HFFc6 (cell line): ENCODE measurements at places on chromosomes 5 and 9.
A peak's percentile ranks its signal among the peaks of the same experiment; 100 is the strongest.

- DNase-seq, result peak; percentile 1
These were observed 1995.6 kb upstream of the CDH6 start for GRCh38 chr5:29197631-29198454.

DNA sequence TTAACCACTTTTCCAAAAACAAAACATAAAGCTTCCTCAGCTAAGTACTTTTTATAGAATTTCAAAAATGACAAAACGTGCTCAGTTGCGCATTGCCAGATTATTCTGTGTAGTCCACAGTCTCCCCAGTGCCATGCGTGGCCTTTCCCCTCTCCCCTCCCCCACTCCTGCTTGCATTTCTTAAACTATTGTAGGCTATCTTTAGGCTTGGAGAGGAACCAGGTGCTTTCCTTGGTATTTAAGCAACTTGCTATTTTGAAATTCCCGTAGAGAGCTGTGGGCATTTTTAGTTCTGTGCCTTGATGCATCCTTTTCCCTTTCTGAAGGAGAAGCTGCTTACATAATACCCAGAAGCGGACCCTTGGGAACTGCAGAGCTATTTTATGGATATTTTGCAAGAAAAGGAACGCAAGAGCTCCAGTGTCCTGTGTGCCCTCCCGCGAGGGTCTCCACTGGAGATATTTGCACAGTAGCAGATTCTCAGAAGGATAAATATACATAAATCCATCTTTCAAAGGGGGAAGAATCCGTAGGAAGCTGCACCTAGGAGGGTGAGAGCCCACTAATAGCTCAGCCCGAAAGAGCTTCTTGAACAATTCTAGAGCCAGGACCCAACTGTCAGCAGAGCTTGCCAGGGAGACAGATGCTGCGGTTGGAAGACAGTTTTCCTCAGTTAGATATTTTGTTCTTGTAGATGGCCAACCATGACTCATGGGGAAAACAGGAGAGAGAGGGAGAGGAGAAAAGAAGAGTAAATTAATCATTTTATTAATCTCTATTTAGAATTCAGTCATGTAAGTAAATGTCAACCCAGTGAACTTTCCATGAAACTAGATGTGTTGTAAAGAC lies 1298.3 kb upstream of the WWC1 start:
- DNase-seq, result no peak

GRCh38 chr5:69454460-69455249 lies 37.9 kb upstream of the OCLN start:
- no peak for DNase-seq

GRCh38 chr9:123426406-123426805 lies 70.4 kb downstream of the CRB2 start:
- DNase-seq, result no peak

DNA sequence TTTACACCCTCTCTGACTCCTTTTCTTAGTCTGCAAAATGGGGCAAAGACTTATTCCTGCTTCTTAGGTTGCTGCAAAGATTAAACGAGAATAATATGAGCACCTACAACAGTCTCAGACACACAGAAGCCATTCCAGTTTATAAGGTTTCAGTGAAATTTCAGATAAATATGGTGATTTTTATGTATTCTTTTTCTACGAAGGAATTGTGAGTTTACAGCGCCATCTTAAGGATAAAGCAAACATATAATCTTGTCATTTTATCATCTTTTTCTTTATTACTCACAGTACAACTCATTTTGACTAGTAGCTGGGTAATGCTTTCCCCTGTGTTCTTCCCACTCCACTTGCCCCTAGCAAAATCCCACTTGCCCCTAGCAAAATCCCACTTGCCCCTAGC lies 29.2 kb upstream of the SMC5 start:
- peak; percentile 55 for DNase-seq

DNA sequence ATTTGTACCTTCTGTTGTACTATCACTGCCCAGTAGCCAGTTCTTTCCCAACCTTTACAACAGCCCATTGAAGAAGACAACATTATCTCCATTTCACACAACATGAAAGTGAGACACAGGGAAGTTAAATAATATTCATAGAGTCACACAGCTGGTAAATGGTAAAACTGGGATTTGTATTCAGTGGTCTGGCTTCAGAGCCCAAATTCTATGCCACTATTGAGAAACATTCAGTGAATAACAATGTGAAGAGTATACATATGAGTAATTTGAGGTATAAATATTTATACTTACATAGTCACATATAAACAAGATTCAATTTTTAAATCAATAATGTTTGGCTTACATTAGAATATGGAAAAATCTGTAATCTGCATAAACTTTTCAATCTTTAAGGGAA lies 13.8 kb downstream of the SMIM15 start:
- DNase-seq, result no peak

GRCh38 chr9:26597542-26598149 lies 295.0 kb downstream of the CAAP1 start:
- no peak for DNase-seq

DNA sequence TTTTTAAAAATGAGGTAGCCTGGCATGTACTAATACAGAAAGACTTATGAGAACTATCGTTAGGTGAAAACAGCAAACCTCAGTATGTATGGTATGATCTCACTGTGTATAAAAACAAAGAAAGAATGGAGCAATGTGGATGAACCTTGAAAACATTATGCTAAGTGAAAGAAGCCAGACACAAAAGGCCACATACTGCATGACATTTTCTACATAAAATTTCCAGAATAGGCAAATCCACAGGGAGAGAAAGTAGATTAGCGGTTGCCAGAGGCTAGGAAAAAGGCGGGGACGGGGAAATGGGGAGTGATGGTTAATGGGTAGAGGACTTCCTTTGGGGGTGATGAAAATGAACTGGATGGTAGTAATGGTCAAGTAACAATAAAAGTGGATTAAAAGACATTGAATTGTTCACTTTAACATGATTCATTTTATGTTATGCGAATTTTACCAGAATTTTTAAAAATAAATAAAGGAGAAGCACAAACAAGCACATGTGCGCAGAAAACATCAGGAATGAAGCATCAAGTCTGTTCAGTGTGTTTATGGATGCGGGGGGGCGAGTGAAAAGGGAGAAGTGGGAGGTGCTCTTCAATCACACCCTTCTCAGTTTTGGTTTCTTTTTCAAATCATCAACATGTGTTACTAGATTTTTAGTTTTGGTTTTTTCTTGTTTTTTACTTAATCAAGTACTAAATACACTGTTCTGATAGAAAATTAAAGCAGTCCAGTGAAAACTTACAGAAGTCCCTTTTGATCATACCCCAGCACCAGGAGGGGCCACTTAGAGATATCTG lies 16.3 kb downstream of the ROR2 start:
- no peak for DNase-seq

DNA sequence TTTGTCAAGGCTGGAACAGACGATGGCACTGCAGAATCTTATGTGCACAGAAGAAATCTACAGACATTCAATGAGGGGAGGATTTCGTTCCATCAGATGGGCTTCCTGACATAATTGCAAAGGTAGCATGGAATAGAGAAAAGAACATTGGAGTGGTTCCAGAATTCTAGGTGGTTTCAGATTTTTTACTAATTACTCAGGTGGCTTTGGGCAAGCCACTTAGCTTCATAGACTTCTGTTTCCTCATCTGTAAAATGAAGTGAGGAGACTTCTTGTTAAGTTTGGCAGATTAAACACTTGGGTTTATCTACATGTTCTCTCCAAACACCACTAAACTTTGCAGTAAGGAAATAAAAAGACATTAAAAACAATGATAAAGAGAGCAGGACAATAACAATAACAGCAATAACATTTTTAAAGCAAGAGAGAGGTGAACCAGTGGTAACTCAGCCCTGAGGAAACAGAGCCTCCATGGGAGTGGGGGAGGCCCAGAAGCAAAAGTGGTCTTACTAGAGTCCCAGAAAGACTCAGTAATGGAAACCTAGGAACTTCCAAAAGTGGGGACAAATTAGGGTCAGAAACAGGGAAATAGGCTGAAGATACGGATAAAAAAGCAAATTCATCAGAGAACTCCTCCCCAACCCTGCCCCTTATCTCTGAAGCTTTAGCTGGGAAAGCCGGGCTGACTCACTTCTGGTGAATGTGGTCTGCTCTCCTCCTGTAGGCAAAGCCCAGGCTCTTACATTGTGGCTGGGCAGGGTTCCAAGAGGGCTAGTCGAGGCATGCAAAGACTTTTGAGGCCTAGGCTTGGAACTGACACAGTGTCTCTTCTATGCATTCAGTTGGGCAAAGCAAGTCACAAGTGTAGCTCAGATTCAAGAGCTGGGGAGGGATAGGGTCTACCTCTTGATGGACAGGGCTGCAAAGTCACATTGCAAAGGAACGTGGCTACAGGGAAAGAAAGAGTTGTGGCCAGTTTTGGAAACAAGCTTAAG lies 11.8 kb upstream of the ACTBL2 start:
- DNase-seq, result peak; percentile 95

DNA sequence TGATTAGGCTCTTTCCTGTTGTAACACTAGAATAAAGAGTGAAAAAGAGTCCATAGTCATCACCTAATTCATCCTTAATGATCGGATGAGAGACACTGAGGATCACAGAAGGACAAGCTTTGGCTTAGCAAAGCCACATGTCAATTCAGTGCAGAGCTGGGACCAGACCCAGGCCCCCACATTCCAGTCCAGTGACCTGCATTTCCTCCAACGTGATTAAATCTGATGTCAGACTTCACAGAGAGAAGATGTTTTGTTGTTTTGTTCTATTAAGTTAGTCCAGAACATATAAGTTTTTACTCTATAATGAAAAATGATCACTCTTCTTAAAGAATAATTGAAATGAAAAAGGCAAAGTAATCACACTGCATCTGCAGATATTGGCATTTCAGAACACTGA lies 377.9 kb upstream of the PAPPA start:
- DNase-seq, result no peak

DNA sequence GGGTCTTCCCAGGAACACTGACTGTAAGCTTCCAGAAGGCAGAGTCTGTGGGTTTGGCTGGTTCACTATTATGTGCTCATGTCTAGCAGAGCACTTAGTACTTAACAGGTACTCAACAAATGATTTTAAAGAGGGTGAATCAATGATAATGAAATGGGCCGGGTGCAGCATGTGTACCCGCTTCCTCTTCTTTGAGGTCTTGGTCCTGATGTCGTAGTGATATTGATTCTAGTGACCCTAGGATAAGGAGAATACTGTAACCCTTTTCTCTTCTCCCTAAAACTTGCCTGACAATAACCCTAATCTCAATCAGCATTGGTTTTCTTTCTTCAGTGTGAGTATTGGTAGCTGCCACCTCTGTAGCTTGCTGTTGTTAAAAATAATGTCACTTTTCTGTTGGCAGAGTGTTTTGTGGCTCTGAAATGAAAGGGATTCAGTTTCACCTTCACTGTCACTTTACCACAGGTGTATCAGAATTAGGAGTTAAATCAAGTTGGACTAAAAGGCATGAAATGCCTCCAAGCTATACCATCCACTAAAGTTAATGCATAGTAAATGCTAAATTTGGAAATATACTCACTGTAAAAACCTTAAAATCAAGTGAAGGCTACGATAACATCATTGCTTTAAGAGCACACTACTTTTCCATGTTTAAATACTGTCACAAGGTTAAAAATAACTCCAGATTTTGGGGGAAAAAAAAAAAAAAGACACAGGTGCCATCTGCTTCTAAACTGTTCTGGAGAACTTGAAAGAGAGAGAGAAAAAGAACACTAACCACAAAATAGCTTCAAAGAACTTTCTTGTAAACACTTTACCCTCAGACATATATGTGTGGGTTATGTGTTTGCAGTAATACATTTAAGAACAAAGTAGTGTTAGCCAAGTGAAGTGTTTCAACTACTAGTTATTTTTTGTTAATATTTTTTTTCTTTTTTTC lies 6.0 kb downstream of the CAMK4 start:
- no peak for DNase-seq

- DNase-seq, result peak; percentile 35
These were observed 123.7 kb downstream of the C9orf50 start for GRCh38 chr9:129497005-129497812.

- DNase-seq, result no peak
These were observed 40.5 kb upstream of the LRRC14B start for GRCh38 chr5:150746-151145.

DNA sequence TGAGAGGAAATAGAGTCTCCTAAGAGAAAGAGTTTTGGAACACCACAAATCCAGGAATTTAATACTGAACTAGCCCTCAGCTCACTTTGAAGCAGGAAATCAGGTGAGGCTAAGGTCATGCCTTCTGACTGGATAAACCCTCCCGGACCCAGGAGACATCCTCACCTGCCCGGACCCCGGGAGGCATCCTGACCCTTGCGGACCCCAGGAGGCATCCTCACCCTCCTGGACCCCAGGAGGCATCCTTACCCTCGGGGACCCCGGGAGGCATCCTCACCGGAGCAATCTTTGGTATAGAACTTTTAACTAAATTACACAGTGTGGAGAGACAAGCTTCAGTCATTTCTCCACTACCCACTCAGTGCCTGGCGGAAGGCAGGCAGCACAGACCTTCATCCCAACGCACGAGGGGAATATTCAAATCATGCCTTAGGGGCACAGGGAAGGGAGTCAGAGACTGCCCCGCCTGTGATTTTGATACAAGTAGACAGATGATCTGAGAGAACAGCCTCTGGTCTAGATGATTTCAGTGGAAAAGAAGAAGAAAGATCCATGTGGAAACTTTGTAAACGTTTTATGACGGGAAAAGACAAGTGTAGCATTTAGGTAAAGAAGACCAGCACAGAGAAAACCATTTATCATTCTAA lies 21.3 kb downstream of the STXBP1 start:
- DNase-seq, result no peak

- no peak for DNase-seq
These were observed 85.1 kb downstream of the BRINP1 start for GRCh38 chr9:119284118-119284517.

- no peak for DNase-seq
These were observed 703.5 kb upstream of the RGMB start for GRCh38 chr5:98069876-98070512.

- no peak for DNase-seq
These were observed 1237.5 kb upstream of the CDH9 start for GRCh38 chr5:28275931-28276330.

DNA sequence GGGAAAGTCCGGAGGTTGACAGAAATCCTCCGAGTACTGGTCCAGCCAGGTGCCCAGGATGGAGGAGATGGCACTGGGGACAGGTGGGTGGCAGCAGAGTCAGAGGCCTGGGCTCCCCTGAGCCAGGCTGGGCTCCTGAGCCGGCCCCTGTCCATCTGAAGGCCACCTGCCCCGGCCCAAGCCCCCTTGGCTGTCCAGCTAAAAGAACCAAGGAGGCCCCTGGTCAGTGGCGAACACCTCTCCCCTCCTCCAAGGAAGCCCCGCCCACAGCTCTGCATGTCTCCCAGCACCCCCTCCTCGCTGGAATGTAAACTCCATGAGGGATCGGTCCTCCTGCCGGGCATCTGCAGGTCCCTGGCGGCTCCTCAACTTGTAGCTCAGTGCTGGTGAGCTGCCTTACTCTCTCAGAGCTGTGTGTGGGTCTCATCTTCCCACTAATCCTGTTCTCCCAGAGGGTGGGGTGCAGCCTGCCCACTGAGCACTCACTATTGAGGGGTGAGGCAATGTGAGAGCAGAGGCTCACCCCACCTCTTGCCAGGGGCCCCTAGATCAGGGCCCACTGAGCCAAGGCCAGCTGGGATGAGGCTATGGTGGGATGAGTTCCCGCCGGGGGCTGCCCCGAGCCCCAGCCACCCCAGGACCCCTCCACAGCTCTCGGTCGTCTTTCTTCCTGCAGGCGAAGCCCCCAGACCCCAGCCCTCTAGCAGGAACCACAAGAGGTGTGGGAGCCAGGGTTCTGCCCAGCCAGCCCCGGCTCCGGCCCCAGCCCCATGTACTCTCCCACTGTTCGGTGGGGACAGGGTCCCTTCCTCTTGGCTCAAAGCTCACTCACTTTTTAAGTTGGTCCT lies 12.0 kb downstream of the RALGDS start:
- no peak for DNase-seq
